ENCODE measurements at places on chromosomes 1 and 21. TPM values are rescaled to one million over a fixed set of nuclear protein-coding genes. Genes with fewer than 3 reads are reported as not detected.

Gene LRRN2
- polyA plus RNA-seq: 3.0 TPM

Gene WDR64
- polyA plus RNA-seq: 0.14 TPM

Gene CNR2
- 1.8 TPM for polyA plus RNA-seq

Gene LRRC71
- polyA plus RNA-seq: 0.11 TPM

Gene CLDN14
- polyA plus RNA-seq: 0.78 TPM

- DNase-seq: no peak
- no peak overlapping the region for H3K27ac ChIP-seq
- no peaks in the 10 kb centered on the region for H3K36me3 ChIP-seq
- no peak overlapping the region for H3K4me3 ChIP-seq
- peaks cover 26% of the 10 kb centered on the region for H3K4me1 ChIP-seq
Observed at GRCh38 chr1:9306006-9306405, 13.3 kb downstream of the SPSB1 start.

DNA sequence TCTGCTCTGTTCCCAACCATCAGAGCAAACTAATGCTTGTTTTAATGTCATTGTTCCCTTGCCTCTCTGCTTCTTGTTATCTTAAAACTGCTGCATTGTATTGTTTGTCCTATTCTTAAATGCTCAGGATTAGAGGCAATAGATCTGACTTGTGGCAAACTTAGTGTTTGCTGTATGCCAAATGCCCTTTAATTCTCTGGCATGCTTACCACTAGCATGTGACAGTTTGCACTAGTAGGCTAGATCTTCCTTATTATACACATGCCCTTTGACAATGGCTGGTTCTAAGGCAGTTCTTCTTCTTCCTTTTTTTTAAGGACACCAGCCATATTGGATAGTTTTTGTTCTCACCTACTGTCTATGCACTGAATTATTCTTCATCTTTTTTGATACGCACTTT lies 30.1 kb downstream of the PALMD start:
- H3K27ac ChIP-seq: no peak overlapping the region
- no peaks in the 10 kb centered on the region for H3K4me1 ChIP-seq

GRCh38 chr1:206705191-206705590 lies 20.5 kb downstream of the MAPKAPK2 start:
- peak overlapping the region; percentile 27 for H3K27ac ChIP-seq
- DNase-seq: no peak
- H3K4me1 ChIP-seq: peaks cover 66% of the 10 kb centered on the region

DNA sequence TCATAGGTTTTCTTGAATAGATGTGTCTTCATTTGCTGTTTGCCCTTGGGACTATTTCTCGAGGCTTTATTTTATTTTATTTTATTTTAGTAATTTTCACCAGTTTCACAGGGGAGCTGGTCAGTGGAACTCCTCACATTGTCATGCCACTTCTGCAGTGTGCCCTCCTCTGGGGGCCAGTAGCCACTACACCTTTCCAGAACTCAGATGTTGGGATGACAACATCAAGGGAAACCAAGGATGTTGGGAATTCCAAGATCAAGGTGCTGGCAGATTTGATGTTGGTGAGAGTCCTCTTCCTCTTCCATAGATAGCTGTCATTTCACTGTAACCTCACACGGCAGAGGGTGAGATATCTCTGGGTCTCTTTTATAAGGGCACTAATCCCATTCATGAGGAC lies 35.5 kb downstream of the SLC26A9 start:
- DNase-seq: no peak
- H3K27me3 ChIP-seq: no peaks in the 10 kb centered on the region
- no peaks in the 10 kb centered on the region for H3K4me1 ChIP-seq
- H3K4me3 ChIP-seq: no peak overlapping the region
- no peak overlapping the region for H3K27ac ChIP-seq
- no peaks in the 10 kb centered on the region for H3K36me3 ChIP-seq

DNA sequence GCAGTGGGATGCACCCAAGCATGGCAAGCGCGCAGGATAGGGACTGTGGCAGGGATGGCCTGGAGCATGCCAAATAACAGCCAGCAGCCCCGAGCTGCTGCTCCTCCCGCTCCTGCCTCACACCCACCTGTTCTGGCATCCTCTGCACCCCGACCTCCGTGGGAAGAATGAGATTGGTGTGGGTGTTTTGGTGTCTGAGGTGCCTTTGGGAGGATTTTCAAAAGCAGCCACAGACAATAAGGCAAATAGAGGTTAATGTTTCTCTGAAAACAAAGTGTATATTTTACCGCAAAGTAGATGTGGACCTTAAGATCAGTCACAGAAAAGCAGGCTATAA lies 35.5 kb downstream of the IGFN1 start:
- no peak overlapping the region for H3K4me3 ChIP-seq
- H3K27me3 ChIP-seq: no peaks in the 10 kb centered on the region
- H3K36me3 ChIP-seq: no peaks in the 10 kb centered on the region
- H3K27ac ChIP-seq: no peak overlapping the region
- DNase-seq: no peak

DNA sequence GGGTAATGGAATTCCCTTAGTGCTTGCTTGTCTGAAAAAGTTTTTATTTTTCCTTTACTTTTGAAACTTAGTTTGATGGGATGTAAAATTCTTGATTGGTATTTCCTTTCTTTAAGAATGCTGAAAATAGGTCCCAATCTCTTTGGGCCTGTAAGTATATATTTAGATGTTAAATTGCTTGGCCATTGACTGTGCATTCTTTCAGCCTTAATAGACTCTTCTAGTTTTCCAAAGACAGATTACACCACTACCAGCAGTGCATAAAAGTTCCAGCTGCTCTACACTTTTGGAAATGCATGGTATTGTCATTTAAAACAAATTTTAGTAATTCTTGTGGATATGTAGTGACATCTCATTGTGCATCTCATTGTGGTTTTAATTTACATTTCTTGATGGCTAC lies 464.8 kb upstream of the USP24 start:
- H3K27ac ChIP-seq: no peak overlapping the region
- DNase-seq: no peak
- H3K36me3 ChIP-seq: no peaks in the 10 kb centered on the region
- no peaks in the 10 kb centered on the region for H3K27me3 ChIP-seq

DNA sequence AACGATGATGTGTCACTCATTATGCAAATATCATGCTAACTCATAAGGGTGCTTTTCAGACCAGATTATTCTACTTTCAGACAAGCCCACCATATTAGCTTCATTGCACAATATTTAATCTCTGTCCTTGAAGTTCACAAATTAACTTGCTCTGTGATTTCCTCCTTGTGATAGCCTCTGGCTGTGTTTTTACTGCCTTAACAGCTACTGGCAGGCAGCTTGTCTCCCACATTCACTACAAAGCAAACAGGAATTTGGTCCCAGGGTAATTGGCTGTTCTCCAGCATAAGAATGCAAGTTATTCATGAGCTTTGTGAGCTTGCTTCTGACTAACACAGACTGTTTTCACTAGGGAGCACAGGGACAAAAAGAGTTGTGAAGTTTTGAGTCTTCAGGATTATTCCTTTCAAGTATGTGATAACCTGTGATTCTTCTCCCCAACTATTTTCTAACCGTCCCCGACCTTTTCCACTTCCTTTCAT lies 87.9 kb upstream of the HMCN1 start:
- peaks cover 4% of the 10 kb centered on the region for H3K4me1 ChIP-seq
- H3K36me3 ChIP-seq: no peaks in the 10 kb centered on the region
- H3K4me3 ChIP-seq: no peak overlapping the region
- DNase-seq: no peak

DNA sequence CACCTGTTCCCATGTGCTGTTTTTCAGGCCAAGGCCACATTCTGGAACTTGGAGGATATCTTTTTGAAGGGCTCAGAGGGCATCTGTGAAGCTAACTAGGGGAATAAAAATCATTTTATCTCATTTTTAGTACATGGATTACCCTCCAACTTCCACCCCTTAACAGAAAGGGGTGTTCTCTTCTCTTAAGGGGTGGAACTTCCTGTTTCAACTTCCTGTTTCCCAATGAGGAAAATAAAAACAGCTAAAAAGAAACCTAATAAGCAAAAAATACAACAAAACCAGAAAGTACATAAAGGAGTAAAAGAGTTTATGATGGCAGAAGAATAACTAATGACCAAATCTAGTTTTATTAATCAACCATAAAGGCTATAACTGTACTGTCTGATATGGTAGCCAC lies 24.8 kb upstream of the SLC22A15 start:
- no peak for DNase-seq
- no peaks in the 10 kb centered on the region for H3K27me3 ChIP-seq
- H3K27ac ChIP-seq: no peak overlapping the region

DNA sequence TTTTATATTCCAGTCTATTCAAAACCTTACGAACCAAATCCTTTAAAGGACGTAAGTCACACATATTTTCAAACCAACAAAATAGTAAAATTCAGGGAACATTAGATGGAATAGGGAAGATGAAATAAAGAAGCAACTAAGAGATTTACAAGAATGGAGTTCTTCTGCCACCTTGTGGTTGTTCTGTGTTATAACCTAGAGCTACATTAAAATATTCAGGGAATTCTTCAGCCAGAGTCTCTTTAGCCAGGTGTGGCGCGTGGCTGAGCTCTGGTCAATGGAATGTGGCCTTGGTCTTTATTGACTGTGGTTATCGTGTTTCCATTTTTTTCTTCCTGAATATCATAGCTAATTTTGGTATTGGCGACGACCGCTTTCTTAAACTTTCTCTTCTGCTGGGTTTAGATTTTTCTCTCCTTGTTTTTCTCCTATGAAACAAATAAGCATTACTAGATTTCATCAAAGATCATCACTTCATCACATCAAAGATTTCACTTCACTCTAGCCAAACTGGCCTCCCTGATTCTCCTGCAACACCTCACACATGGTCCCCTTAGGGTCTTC lies 221.3 kb downstream of the MRPL39 start:
- no peak overlapping the region for H3K27ac ChIP-seq
- H3K4me3 ChIP-seq: no peak overlapping the region
- peak; percentile 40 for DNase-seq
- no peaks in the 10 kb centered on the region for H3K4me1 ChIP-seq

DNA sequence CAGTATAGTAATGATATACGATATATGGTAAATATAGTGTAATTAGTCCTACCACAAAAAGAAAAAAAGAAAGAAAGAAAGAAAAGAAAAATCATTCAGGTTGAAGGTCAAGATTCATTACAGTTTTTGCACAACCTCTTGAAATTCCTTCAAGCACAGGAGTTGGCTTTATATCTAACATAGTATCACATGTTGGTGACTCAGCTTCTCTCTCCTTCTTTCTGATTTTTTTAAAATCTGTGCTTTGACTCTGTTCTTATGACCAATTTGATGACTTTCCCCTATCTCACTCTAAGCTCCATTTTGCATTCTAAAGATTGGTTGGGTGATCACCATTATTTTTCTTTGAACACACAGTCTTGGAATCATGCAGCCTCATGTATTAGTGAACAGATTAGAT lies 148.2 kb upstream of the COL11A1 start:
- H3K27ac ChIP-seq: no peak overlapping the region
- H3K4me3 ChIP-seq: no peak overlapping the region
- H3K4me1 ChIP-seq: no peaks in the 10 kb centered on the region
- H3K27me3 ChIP-seq: no peaks in the 10 kb centered on the region

Measured in thymus (tissue), 14 donors.